ENCODE measurements at places on chromosomes 5 and 9.
A peak's percentile ranks its signal among the peaks of the same experiment; 100 is the strongest.

DNA sequence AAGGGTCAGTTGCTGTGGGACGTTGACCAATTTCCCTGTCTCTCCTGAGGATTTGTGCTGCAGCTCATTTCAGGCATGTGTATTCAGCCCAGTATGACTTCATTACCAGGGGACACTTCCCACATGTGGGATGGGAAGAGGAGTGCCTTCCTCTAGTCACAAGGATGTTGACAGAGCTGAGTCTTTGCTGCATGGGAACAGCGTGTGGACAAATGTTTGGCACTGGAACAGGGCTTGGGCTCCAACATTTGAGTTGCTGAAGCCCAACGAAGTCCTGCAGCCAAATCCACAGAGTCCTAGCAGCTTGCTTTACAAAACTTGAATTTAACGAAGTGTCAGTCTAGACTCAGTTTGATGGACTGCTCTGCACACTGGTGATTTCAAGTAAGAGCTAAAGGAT is 283.2 kb downstream of the SH3GL2 start:
- no peak for DNase-seq

- no peak for DNase-seq
These were observed 98.8 kb upstream of the PCA3 start for GRCh38 chr9:76665458-76665857.

DNA sequence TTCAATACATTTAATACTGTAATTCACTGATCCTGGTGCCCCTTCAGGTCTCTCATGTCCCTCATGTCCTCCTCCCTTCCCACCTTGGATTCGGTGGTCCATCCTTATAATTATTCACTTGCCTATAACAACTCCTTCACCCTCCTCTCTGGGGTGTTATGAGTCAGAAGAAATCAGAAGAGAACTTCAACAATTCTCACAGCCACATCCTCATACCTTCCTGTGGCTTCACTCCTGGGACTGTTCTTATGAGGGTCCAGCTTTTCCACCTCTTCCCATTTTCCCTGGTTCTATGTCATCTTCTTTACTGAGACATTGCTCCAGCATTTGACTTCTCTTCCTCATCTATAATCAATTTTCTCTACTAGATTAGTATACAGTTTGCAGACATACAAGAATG is 406.1 kb downstream of the NR2F1-AS1 start:
- DNase-seq = no peak

DNA sequence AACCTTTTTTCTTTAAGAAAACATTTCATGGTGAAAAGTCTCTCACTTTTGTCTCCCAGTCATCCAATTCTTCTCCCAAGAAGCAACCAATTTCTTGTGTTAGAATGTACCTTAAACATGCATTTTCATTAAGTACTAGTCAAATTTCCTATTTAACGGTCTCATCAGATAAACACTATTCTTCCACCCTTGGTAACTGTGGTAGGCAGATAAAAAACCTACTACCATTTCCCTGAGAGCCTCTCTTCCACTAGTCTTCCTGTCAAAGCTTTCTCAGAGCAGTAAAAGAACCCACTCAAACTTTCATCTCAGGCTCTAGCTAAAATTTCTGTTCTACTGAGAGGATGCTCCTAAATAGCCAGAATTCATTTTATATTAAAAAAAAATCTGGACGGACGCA is 10.9 kb downstream of the GNE start:
- no peak for DNase-seq

DNA sequence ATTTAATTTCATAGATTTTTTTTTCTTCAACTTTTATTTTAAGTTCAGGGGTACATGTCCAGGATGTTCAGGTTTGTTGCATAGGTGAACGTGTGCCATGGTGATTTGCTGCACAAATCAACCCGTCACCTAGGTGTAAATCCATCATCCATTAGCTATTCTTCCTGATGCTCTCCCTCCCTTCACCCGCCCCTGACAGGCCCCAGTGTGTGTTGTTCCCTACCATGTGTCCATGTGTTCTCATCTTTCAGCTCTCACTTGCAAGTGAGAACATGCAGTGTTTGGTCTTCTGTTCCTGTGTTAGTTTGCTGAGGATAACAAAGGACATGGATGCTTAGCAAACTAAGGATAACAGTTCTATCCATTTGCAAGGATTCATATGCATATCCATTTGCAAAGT is 209.1 kb upstream of the ADCY2 start:
- DNase-seq = no peak

GRCh38 chr9:127224883-127225739 is 39.5 kb upstream of the GARNL3 start:
- peak; percentile 94 for DNase-seq

DNA sequence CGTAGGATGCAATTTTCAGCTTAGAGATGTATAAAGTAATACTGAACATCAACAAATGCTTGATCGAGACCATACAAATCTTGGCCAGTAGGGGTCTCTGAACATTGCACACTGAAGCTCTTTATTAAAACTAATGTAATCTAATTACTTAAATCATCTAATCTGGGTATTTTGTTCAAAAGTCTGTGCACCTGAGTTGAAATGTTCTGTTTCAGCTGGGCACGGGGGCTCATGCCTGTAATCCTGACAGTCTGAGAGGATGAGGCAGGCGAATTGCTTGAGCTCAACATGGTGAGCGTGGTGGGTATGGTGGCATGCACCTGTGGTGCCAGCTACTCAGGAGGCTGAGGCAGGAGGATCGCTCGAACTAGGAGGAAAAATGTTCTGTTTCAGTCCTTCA is 41.0 kb downstream of the ESM1 start:
- peak; percentile 6 for DNase-seq

GRCh38 chr9:79895232-79895631 is 323.5 kb downstream of the TLE4 start:
- no peak for DNase-seq

DNA sequence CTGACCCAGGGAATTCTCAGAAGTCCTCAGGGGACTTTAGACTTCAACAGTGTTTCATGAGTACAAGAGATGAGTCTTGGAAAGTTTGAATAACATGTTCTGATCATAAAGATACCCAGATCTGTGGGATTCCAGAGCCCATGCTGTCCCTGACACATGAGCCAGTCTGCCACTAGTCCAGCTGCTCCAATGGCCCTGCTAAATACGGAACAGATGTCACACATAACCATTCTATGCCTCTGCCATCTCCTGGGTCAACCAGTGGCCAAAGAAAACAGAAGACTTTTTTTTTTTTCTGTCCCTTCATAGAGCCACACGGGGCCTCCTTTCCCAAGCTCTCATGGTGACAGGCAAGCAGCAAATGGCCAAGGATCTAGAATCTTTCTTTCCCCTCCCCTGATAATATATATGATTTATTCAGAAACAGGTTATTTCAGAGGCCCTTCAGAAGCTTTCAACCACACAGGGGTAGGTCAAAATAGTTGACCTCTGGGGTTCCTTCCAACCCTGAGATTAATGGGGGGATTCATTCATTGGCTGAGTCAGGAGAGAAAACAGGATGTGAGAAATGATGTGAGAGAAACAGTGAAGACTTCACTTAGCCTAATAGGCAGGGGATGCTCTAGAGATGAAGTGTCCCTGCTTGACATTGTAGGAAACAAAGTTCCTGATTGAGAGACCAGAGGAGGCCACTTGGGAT is 367.7 kb downstream of the CDK5RAP2 start:
- no peak for DNase-seq

DNA sequence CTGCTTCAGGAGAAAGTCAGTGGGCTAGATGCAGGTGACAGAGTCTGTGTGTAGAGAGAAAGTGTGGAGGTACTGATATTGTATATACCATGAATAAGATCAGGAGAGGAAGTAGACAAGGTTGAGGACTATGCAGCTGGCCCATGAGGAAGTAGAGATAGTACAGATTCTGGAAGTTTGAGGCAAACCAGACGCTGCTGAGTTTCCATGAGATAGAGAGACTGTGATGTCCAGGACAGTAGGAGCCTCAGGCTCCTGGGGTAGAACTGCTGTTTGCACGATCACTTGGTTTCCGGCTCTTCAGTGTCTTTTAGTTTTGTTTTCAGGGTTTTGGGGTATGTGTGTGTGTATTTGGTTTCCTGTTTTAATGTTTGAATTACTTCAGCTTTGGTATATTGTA is 13.6 kb downstream of the OTULINL start:
- no peak for DNase-seq

DNA sequence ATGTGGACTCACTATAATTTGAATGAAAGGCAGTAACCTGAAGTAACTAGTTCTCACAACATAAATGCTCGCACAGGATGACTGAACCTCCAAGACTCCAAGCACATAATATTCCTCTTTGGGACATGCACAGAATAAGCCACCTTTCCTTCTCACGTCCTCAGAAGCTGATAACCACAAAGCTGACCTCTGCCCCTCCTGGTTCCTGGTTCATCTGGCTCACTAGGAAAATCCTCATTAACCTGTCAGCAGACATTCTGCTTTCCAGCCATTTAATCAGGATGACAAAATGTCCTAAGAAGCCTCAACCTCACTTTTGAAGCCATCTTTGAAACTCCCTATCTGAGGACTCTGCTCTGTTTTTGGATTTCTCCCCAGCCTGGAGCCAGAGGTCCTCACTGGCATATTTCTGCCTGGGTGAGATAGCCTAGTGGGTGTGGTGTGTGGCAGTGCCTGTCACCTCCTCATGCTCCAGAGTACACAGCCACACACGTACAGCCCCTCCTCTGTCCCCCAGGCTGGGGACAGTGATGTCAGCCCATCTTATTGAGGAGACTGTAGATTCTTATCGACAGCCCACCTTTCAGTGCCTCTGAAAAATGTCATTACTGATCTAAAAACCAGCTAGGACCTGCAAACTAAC is 10.3 kb downstream of the ANKH start:
- no peak for DNase-seq

GRCh38 chr5:621341-621761 is 9.2 kb downstream of the CEP72 start:
- no peak for DNase-seq

- DNase-seq = peak; percentile 37
These were observed 41.2 kb upstream of the VCAN start for GRCh38 chr5:83430130-83431010.

GRCh38 chr9:8309258-8309657 is 509.7 kb upstream of the DMAC1 start:
- DNase-seq = no peak

DNA sequence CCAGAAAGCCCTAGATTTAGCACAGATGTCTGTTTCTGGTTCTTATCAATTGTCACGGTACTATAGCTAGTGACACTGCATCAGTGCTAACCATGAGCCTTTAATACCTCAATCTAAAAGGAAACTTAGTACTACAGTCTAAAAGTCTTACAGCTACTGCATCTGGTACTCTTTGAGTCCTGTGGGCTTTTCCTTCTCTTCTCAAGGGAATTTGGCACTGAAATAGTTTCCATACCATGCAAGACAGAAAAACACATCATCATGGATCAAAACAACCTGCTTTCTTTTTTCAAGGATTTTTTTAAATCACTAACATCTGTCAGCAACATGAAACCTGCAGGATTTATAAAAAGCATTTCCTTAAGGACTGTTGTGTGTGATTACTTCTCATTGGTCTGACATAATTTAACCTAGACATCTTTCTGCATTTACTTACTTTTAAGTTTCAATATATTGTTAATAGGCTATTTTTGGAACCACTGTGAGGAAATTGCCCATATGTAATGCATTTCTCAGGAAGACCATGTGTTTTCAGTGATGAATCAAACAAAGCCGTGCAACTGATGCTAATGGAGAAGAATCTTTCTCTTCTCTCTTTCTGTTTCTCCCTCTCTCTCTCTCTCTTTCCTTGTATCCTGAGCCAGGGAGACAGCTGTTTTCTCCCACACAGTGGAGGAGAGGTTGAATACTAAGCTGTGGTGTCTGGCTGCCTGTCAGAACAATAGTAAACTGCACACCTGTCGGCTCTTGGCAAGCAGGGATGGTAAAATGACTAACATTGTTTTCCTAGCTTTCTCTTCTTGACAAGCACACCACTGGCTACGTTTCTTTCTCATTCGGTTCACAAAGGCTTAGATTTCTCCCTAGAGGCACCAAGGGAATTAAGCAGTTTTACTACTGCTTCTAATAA is 273.4 kb downstream of the CSNK1G3 start:
- DNase-seq = no peak

- no peak for DNase-seq
These were observed 31.9 kb downstream of the CCDC125 start for GRCh38 chr5:69300537-69301203.

DNA sequence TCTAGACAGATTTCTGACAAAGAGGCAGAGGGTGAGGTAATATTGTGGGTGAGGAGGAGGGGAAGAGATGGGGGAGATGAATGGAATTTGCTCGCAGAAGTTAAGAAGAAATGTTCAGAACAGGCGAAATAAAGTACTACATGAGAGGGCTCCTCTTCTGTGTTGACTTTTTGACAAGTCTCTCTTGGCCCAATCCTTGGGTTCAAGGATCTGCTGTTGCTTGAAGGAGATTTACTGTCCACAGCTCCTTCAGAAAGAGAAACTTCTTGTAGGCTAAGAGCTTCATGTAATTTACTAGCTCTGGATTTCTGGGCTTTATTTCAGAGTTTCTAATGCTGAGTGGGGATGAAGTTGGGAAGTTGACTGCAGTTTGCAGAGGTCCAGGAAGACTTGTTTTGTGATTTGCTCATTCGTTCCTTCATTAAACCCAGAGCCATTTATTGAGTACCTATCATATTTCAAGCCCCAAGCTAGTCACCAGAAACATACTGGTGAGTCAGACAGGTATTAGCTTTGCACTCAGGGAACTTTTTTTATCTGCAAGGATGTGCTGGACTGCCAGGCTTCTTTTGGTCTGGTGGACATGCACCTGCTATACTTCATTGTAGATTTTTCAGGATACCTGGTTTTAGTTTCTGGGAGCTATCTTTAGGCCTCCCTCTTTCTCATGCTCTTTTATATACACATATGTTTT is 402.9 kb upstream of the CLINT1 start:
- no peak for DNase-seq

DNA sequence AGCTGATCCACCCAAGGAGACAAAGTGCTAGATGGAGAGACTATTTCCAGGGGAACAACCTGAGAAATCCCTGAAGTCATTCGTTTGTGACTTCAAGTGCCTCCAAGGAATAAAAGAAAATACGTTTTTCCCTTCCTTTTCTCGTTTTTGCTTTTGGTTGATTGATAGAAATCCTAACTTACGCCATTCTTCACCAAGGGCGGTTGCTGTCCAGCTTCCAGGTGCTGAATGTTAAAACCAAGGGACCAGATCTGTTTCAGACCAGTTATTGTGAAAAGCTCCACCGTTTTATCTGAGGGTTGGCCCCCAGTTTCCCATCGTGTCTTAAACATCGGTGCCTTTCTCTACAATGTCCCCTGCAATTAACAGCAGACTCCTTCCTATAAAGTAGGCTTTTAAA is 600.7 kb upstream of the SGCD start:
- DNase-seq = no peak

GRCh38 chr5:122262103-122262502 is 49.9 kb upstream of the SNCAIP start:
- DNase-seq = no peak

GRCh38 chr5:149445739-149446369 is 66.8 kb upstream of the IL17B start:
- DNase-seq = no peak

- DNase-seq = no peak
These were observed 10.0 kb upstream of the CAST start for GRCh38 chr5:96651948-96652753.

GRCh38 chr9:35756275-35757225 is 2.5 kb upstream of the MSMP start:
- peak; percentile 75 for DNase-seq

All from stimulated activated CD4-positive, alpha-beta T cell treated with anti-CD3 and anti-CD28 coated beads, Interleukin-4, amount 100 ng/mL, for 48 hours (primary cell).